ENCODE measurements at places on chromosomes 11 and 22. TPM values are rescaled to one million over a fixed set of nuclear protein-coding genes. Genes with fewer than 3 reads are reported as not detected.

DNA sequence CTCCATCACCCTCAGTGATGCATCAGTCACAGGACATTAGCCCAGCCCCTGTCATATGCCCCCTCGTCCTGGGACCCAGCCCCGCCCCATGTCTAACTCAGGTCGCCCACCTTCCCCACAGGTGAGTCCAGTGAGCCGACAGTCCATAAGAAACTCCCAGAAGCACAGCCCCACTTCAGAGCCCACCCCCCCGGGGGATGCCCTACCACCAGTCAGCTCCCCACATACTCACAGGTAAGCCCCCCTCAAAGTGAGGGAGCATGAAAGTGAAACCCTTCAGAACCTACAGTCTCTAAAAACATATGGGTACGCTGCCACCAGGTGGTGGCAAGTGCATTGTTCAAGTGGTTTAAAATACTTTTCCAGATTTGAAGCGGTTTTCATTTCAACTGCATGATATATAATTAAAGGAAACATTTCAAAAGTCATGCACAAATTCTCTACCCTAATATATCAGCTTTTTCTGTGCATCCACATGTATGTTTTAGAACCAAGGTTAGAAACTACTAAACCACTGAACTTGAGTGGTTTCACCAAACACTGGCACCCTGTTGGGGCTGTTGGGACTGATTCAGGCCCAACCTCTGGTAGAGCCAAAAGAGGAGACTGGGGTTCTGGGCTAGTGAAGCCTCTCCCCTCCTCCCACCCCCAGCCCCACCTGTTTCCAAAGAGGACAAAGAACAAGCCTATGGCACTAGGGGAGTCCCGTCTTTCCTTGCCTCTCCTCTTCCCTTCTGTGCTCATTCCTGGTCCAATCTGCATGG is 17.3 kb downstream of the EPS8L2 start:
- H3K4me3 ChIP-seq = peak overlapping the region; percentile 87
- peaks cover 12% of the 10 kb centered on the region for H3K4me1 ChIP-seq
- H3K27me3 ChIP-seq = peaks cover 6% of the 10 kb centered on the region
- H3K36me3 ChIP-seq = peaks cover 2% of the 10 kb centered on the region
- peak overlapping the region; percentile 45 for H3K27ac ChIP-seq
- DNase-seq = no peak

DNA sequence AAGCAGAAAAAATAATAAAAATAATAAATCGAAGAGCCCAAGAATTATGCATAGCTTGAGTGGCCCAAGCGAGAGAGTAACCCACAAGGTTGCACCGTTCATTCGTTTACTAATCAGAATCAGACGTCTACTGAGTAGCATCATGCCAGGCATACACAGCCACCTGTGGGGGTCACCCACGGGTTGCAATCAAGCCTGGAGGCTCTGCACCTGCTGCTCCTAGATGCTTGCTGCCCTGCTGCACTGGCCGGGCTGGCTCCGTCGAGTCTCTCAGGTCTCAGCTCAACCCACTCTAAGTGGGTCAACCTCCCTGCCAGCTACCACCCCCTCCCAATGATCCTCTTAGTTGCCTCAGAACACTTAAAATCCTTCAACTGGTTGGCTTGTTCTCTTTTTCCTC is 2.0 kb upstream of the TESMIN start:
- no peak overlapping the region for H3K4me3 ChIP-seq
- peaks cover 10% of the 10 kb centered on the region for H3K4me1 ChIP-seq
- H3K36me3 ChIP-seq = no peaks in the 10 kb centered on the region
- no peaks in the 10 kb centered on the region for H3K27me3 ChIP-seq

- no peaks in the 10 kb centered on the region for H3K27me3 ChIP-seq
- DNase-seq = peak; percentile 44
- no peaks in the 10 kb centered on the region for H3K36me3 ChIP-seq
- H3K27ac ChIP-seq = peak overlapping the region; percentile 92
These were observed 55.8 kb upstream of the RRAS2 start for GRCh38 chr11:14414470-14415461.

DNA sequence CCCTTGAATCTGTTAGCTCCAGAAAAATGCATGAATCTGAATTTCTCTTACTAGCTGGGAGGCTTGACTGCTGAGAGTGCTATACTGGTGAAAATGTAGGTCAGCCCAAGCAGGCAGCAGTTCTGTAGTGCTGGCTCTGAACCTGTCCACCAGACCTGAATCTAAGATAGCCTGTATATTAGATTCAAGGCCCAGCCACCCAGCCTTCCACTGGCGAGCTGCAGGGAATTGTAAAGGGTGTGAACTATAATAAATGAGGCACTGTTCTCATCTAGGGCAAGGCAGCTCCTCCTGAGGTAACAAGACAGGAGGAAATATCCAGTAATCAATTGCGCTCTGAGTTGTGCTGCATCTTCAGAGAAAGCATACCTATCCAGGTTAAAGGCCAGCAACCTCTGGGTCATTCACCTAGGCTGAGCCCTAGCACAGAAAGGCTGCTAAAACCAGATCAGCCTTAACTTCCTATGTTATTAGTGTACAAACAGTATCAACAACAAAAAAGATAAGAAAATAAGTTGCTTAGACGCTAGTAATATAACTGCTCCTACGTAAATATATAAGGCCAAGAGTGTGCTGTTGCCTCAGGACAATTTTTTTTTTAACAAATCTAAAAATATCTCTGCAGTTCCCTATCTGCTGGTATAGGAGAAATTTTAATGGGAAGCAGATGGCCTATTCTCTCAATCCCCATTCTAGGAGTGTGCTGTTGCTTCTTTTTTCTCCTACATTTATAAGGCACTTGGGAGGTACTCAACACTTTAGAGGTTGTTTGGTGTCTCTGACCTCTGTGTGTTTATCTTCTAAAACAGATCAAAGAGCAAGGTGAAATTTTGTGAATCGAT is 63.0 kb downstream of the RELT start:
- DNase-seq = no peak
- H3K27ac ChIP-seq = no peak overlapping the region
- peaks cover 7% of the 10 kb centered on the region for H3K4me1 ChIP-seq
- peaks cover 5% of the 10 kb centered on the region for H3K36me3 ChIP-seq
- no peak overlapping the region for H3K4me3 ChIP-seq
- H3K27me3 ChIP-seq = no peaks in the 10 kb centered on the region

GRCh38 chr22:27654546-27655445 is 146.8 kb downstream of the MN1 start:
- no peaks in the 10 kb centered on the region for H3K27me3 ChIP-seq
- H3K4me1 ChIP-seq = no peaks in the 10 kb centered on the region
- no peak for DNase-seq
- H3K27ac ChIP-seq = no peak overlapping the region
- no peaks in the 10 kb centered on the region for H3K36me3 ChIP-seq

DNA sequence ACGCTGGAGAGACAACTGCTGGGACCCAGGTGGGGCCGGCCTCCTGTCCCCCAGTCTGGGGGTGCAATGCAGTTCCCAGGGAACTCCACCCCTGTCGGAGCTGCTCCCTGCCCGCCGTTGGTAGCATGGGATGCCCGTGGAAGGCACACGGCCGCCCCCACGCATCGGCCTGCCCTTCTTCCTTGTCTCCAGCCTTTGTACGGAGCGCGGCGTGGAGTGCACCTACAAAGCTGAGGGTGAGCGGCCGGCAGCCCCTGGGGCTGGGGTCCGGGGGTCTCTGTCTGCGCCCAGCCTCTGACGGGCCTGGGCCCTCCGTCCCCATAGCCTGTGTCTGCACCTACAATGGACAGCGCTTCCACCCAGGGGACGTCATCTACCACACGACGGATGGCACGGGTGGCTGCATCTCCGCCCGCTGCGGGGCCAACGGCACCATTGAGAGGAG is 23.2 kb downstream of the MUC5AC start:
- no peaks in the 10 kb centered on the region for H3K27me3 ChIP-seq
- H3K4me3 ChIP-seq = no peak overlapping the region
- no peaks in the 10 kb centered on the region for H3K36me3 ChIP-seq
- no peak overlapping the region for H3K27ac ChIP-seq
- peak; percentile 5 for DNase-seq

DNA sequence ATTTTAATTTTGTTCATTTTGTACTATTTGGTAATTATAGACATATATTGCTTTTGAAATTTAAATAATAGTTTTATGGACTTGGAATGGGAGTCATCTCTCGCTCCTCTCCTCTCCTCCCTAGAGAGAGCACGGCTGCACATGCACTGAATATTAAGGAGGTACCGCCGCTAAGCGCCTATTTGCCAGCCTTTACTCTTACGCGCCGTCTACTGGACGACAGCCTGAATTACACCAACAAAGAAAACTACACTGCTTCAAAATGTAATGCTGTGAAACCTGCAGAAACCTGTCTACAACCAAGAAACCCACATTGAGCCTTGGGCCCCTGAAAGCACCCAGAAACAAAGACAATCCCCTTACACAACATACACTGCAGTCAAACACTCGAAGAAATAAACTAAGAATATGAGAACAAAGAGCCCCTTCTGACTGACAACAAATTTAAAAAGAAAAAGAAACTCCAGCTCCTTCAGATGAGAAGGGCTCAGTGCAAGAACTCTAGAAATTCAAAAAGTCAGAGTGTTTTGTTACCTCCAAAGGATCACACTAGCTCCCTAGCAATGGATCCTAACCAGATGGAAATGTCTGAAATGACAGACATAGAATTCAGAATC is 737.2 kb downstream of the LRRC4C start:
- H3K4me3 ChIP-seq = no peak overlapping the region
- H3K36me3 ChIP-seq = no peaks in the 10 kb centered on the region
- DNase-seq = no peak
- no peak overlapping the region for H3K27ac ChIP-seq
- no peaks in the 10 kb centered on the region for H3K4me1 ChIP-seq

The PNPLA3 gene
- not detected for total RNA-seq

Measured in T-helper 17 cell (primary cell).